CD4-positive, alpha-beta T cell treated with Interleukin-21 for 1 hour (primary cell): ENCODE measurements at places on chromosomes 3 and 15.

DNA sequence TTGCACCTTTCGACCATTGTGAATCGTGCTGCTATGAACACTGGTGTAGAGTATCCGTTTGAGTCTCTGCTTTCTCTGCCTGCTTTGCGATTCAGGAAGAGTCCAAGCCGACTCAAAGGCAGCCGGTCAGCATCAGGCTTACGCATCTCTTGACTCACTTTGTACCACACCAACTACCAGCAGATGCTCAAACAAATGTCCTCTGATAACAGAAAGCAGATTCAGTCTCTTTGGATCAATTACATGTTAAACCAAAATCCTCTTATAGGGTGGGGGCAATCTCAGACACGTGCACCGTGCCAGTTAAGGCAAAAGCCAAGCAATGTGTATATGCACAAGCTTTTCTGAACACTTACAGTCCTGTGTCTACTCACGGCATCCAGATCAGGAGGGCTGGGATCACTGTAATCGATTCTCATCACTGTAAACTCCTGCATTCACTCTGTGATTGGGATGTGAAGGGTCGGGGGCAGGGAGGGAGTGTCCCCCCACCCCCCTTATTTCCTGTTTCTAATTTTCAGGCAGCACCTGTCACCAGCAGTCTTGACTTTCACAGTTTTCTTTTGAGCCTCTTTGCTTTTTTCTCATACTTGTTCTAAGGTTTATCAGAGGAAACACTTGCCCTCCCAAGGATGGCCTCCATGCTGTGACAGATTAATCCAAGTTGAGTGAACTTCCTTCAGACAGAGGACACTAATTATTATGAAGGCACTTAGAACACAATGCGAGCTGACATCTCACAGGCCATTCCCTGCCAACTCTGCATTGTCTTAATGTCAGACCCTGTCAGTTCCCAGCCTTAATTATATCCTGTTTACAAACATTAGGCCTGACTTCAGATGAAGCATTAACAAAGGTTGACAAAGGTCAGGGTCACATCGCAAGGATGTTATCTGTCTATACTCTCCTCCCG is 153.5 kb downstream of the MECOM start:
- DNase-seq, result no peak

- DNase-seq, result no peak
Measured at GRCh38 chr3:67301556-67301955, 303.4 kb downstream of the KBTBD8 start.

DNA sequence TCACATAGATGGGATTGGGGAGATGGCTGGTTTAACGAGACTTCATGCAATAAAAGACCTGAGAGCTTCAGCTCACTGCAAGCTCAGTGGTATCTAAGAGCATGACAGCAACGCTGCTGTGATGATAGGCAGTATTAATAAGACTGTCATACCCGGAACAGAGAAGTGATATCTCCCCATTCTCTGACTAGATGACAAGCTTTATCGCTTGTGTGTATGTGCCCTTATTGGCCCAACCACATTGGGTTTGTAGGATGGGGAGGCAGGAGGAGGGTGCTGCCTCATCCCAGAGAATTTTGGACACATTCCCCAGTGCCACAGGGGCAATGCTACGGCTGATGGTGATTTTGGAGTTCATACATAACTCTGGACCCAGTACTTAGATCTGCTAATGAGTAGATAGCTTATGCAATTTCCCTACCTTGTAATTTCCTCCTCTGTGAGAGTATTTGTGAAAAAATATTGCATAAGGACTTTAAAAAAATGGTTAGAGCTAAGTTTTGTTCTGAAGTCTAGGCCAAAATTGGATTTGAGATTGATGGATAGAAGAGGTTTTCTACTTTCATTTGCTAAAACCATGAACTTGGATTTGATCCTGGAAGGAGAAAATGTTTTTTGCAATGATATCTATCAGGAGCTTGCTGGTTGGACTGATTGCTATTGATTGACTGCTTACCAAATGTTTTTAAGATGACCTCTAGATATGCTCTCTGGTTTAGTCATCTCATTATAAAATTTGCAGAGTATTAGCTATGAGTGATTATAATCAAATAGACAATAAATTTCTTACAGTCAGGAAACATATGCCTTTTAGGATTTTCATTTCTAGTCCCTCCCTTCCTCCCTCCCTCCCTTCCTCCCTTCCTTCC is 14.0 kb upstream of the TMEM212 start:
- no peak for DNase-seq

DNA sequence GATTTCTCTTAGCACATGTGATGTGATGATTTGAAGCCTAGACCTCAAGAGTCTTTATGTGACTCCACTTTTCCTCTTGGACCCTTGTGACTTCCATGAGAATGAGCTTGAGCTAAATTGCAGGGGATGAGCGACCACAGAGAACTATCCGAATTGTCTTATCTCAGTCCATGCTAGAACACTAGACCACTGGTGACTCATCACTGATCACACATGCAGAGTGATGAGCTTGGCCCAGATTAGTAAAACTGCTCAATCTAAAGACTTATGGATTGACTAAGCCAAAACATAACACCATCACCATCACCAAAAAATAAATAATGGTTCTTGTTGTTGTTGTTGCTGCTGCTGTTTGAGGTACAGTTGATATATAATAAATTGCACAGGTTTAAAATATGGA is 114.1 kb upstream of the CFAP20DC start:
- no peak for DNase-seq

DNA sequence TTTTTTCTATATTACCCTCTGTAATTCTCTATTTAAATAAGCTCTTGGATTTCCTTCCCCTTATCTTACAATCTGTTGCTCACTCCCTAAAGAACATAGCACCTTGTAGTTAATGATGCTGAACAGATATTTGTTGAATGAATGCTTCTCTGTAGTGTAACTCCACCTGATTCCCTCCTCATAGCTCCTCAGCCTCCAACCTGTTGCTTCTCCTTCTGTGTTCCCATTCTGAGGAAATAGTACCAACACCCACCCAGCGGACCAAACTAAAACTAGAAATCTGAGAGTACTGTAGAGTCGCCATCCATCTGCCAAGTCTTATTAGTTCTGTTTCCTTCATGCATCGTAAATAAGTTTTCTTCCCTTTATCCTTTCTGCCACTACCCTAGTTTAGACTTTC is 55.5 kb upstream of the GNB4 start:
- DNase-seq, result no peak

DNA sequence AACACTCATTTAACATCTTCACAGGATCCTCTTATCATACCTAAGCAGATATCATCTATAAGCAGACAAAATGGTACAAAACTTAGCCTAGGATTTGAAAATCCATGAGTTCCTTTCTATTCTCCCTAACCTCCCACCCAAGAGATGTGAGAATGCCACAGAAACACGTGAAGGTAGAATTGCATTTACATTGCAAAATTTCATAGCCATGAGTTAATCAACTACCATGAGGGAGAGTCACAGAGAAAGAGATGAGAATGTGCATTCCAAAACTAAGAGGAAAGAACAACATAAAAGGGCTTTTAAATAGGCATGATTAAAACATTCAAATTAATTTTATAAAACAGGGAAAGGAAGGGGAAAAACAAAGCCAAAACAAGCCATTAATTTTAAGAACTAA is 806.2 kb downstream of the NTRK3 start:
- DNase-seq, result no peak

DNA sequence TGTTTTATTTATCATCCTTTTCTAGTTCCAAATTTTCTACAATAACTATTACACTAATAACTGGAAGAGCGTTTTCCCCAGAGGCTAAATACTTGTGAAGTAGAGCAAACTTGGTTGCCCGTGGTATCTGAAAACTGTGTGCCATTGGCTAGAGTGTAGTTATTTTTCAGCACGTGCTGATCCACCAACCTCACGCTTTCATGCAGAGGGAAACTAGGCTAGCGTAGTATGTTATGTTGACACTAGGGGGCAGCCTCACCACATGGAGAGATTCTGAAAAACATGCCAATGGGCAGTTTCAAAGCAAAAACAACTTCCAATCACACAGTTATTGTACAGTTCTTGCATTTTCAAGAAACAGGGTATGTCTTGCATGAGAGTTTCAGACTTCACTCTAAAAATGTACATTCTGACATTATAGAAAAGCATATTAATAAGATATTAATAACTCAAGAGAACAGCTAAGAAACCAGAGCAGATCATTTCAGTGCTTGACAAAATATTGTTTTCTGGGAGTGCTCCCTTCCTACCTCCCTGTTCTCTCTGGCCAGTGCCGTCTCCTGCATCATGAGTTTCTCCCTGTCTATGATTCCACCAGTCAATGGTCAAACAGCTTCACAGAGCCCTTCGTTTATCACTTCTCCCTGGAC is 39.7 kb downstream of the SPATA12 start:
- DNase-seq, result peak; percentile 64

GRCh38 chr15:81780966-81781365 is 264.9 kb downstream of the MEX3B start:
- DNase-seq, result no peak

DNA sequence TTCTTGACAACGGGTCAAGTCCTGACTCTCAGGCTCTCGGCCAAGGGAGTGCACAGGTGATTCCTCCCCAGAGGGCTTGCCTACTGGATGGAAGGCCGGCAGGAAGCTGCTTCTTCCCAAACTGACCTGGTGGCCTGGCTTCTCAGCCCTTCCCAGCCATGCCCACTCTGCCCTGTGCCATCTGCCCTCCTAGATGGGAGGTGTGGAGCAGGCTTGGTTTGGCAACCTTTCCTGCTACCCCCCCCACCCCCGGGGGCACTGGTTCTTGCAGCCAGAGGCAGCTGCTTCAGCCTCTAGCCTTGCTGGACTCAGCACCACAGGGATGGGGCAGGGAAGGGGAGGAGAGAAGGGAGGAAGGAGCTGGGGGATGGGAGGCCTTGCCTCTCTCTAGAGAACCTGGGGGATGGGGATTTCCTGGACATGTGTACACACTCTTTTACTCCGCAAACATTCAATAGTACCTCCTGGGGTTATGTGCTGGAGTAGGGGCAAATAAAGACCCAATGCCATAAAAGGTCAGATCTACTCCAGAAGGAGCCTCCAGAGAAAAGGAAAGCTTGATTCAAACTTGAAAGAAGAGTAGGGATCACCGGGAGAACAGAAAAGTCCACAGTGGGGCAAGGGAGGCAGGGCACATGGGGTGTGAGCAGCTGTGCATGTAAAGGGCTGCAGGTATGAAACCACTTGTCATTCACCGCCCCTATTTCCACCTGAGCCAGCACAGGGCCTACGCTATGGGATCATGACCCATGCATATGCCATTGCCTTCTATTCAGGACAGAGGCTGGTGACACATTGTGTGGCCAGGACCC is 4.2 kb upstream of the DAPK2 start:
- DNase-seq, result no peak

- DNase-seq, result no peak
Measured at GRCh38 chr3:42182555-42182954, 83.4 kb downstream of the CCK start.

- DNase-seq, result no peak
Measured at GRCh38 chr3:53817809-53818208, 28.4 kb downstream of the CHDH start.

GRCh38 chr3:57890874-57891273 is 117.3 kb upstream of the FLNB start:
- no peak for DNase-seq

- no peak for DNase-seq
Measured at GRCh38 chr15:96002890-96003859, 327.3 kb upstream of the NR2F2 start.

DNA sequence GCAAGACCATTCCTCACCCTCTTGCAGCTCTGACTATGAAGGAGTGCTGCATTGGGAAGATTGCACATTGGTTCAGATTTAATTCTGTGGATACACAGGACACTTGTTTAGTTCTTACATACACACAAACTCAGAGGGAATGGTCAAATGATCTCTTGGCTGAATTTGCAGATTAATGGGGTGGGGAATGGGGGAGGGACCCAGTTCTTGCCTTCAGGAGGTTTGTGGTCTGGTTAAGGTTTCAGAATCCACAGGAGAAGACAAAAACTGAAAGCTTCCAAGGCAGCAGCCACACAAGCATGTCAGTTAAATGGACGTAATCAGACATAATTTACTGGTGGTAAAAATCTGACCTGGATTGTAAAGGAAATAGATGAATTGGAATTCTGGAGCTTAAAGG is 257.1 kb upstream of the ROPN1 start:
- no peak for DNase-seq

- peak; percentile 49 for DNase-seq
Measured at GRCh38 chr15:41333026-41333562, 413 bp downstream of the NUSAP1 start.

DNA sequence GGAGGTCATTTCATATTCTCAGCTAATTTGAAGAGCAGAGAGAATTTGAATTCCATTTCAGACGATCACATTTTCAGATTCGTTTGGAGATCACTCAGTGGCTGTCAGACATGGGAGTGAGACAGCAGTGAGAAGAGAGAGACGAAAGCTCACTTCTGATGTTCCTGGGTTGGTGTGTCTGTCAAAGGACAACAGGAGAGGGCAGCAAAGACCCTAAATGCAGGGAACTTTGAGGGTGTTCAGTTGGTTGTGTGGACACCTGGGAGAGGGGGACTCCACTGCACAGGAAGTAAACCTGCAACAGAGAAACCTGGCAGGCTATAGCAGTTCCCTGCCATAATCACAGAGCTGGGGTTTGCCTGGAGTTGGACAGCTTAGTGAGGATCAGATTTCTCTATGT is 675.1 kb downstream of the SQOR start:
- DNase-seq, result no peak

- no peak for DNase-seq
Measured at GRCh38 chr3:29694783-29695182, 413.9 kb downstream of the RBMS3 start.

DNA sequence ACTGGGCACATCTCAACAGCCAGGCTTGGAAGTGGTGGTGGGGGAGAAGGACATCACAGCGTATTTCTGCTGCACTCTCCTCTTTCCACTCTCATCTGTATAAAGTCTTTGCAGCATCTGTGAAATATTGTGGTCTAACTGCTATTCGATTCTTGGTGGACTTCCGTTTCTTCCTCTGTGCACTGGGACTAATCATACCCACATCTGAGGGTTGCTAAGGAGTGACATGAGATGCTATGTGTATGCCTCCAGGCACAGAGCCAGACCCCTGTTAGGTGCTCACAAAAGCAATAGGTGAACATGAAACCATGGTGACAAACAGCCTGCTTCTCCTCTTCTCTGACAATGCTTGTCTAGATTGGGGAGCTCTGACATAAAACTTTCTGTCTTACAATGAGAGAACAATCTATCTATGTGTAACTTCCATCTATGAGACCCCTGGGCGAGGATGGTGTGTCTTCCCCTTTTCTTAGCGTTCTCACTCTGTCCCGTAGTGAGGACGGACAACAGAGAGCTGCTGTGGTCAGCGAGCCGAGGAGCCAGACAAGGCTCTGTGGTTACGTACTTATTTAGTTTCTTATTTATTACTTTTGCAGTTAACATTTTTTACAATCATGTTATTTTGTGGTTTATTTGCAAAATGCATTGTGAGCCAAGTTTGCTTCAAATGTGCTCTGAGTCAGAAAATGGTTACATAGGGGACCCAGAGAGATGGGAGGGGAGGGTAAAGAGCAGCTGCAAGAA is 196.7 kb upstream of the TPRG1 start:
- peak; percentile 36 for DNase-seq

- no peak for DNase-seq
Measured at GRCh38 chr15:77510066-77511057, 89.7 kb downstream of the HMG20A start.
